ENCODE measurements at places on chromosomes 1 and 21.

DNA sequence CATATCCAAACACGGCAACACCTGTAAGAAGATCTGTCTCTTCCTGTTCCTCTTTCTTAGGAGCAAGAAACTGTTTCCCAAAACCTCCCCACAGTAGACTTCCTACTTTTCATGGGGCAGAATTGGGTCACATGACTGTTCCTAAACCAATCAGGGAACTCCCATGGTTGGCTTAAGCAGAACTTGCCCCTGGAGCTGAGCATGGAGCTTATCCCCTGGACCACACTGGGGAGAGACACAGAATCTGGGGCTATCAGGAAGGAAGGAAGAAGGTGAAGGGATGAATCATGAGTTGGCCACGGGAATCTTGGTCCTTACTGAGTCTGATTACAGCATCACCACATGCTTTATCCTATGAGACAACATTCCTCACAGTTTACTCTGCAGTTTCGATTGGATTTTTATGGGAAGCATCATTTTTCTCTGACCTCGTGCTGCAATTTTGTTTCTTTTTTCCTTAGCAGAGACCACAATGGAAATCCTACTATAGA, 81.8 kb downstream of the CDC7 start:
- DNase-seq, result peak; percentile 29

DNA sequence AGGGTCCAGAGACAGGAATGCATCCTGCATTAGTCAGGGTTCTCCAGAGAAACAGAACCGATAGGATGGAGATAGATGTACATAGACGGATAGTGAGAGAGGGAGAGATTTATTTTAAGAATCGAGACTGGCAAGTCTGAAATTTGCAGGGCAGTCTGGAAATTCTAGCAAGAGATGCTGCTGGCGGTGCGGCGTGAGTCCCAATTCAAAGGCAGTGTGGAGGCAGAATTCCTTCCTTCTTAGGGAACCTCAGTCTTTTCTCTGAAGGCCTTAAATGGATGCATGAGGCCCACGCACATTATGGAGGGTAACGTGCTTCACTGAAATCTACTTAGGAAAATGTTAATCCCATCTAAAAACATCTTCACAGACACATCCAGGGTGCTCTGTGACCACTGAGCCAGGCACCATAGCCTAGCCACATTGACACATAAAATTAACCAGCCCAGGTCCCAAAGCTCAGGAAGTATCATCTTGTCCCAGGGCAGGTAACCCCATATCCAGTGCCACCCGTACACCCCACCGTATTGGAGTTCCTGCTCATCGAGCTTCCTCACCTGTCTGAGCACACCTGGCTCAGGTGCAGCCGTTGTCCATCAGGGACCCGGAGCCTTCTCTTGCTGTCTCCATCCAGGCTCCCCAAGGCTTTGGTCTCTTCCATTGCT, 9.7 kb upstream of the PKNOX1 start:
- DNase-seq, result no peak

DNA sequence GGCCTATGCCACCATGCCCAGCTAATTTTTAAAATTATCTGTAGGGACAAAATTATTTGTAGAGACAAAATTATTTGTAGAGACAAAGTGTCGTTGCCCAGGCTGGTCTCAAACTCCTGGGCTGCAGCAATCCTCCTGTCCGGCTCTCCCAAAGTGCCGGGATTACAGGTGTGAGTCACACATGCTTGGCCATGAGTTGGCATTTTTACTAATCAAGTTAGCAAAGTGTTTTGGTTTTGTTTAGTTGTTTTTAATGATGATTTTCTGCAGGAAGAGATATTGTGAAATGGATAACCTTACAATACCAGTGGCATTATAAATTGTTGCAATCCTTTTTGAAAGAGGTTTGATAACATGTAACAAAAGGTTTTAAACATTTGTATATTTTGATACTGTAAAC, 65.3 kb upstream of the MAGI3 start:
- DNase-seq, result no peak

DNA sequence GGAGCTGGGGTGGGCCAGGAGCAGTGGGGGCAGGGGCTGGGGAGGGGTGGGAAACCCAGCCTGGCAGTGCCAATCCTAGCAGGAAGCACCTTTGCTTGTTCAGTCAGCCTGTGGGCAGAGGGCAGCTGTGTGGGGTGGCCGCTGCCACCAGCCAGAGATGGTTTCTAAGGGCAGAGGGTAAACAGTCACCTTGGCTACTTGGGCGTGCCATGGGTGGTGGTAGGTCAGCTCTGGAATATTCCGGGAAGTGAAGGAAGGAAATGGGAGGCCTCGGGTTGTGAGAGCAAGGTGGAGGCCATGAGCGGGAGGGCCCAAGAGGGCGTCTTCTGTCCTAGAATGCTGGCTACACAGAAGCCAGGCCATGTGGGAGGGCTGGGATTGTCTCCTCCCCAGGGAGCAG, 20.7 kb upstream of the WNT4 start:
- DNase-seq, result no peak

GRCh38 chr21:34988139-34988538, 61.0 kb downstream of the RUNX1 start:
- no peak for DNase-seq

- DNase-seq, result no peak
Measured at GRCh38 chr1:245041058-245041698, 113.6 kb upstream of the KIF26B start.

- DNase-seq, result no peak
Measured at GRCh38 chr21:39913706-39914305, 46.6 kb downstream of the PCP4 start.

- no peak for DNase-seq
Measured at GRCh38 chr1:34013958-34014737, 150.3 kb downstream of the HMGB4 start.
